ENCODE measurements at places on chromosomes 3 and 15.

- peak; percentile 17 for DNase-seq
Measured at GRCh38 chr15:99421172-99421656, 144.6 kb upstream of the MEF2A start.

DNA sequence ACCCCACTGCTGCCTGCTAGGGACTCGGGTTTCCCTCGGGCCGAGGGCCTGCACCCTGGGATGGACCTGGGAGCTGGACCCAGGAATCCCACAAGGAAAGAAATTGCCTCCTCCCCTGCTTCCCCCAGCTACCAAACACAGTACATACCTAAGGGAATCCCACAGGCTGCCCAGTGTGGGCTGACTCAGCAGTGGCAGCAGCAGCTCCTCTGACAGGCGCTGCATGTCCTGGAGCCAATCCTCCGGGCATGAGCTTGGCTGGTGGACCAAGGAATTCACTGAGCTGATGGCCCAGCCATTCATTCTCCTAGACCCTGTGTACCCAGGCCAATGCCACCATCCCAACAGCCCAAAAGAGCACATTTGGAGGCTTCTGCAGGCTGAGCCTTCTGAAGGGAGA is 9.5 kb upstream of the LTK start:
- DNase-seq: no peak

- no peak for DNase-seq
Measured at GRCh38 chr3:143928056-143928455, 43.6 kb upstream of the DIPK2A start.

- no peak for DNase-seq
Measured at GRCh38 chr3:10474275-10474646, 31.1 kb downstream of the ATP2B2 start.

GRCh38 chr15:53841651-53842050 is 82.2 kb upstream of the WDR72 start:
- no peak for DNase-seq

DNA sequence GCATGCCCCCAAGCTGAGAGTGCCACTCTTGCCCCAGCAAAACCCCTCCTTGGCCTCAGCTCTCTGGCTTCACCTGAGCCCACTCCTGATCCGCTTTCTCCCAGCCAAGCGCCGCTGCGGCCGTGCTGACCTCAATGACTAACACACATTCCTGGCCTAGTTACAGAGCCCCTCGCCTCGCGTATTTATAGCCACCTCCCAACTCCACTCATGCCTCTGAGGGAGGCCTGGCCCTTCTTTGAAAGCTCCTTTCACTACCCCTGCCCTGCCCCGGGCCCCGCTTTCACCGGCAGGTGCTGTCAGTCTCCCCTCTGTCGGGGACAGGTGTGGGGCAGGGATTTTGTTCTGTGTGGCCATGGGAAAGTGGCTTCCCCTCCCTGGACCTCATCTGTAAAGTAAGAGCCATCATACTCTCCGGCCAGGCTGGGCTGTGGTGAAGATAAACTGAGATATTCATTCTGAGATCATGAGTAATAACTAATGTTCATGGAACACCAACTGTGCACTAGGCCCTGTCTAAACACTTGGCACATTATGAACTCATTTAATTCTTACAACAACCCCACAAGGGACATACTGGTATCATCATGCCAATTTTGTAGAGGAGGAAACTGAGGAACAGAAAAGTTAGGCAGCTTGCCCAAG is 13.2 kb upstream of the ATP2B2 start:
- DNase-seq: peak; percentile 36

GRCh38 chr15:52441841-52442240 is 86.8 kb downstream of the MYO5A start:
- DNase-seq: no peak

- DNase-seq: no peak
Measured at GRCh38 chr3:15326037-15326436, 6.3 kb downstream of the SH3BP5 start.

DNA sequence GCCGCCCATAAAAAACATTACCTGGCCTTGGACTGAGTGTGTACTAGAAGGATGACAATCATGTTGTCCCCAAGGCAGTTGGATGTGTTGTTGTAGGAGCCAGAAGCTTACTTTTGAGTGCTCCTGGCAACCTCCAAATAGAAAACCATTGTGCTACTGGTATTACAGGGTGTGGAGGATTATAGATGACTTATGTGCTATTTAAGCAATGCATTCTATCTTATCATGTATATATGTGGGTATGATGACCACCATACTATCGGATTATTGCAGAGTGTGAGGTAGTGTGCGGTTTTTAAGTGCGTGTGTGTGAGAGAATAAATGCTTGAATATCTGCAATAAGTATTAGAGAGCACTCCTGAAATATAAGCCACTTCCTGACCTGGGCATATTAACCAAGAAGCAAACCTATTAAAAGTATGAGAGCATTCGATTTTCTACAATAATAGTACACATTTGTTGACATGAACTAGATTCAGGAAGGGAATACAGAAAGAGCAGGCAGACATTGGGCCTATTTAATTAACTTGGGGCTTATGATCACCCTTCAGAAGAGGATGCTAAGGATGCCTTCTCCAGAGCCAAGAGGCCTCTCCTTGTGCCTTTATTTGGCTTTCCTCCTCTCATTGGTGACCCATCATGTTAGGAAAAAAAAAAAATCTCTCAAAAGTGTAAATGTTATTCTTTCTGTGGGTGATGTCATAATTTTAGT is 11.7 kb upstream of the MBNL1 start:
- DNase-seq: no peak

DNA sequence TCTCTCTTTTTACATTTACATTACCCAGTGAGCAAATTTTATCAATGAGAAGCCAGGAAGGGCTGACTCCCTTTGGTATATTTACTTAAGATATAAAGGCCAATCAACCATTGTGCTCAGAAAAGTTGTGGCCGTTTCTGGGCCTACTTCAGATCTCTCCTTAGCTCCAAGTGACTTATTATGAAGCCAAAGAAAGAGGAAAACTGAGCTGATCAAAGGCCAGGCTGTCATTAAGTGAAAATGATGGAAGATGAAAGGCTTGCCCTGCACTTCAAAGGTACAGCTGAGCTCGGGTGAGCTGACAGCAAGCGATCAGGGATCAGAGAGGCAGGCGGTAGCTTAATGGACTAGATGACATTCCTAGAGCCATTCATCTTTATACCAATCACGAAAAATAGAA is 24.8 kb downstream of the VGLL4 start:
- DNase-seq: no peak

- no peak for DNase-seq
Measured at GRCh38 chr3:38811822-38812221, 4.2 kb downstream of the SCN10A start.

GRCh38 chr3:58672451-58672850 is 5.9 kb upstream of the FAM3D start:
- DNase-seq: no peak

DNA sequence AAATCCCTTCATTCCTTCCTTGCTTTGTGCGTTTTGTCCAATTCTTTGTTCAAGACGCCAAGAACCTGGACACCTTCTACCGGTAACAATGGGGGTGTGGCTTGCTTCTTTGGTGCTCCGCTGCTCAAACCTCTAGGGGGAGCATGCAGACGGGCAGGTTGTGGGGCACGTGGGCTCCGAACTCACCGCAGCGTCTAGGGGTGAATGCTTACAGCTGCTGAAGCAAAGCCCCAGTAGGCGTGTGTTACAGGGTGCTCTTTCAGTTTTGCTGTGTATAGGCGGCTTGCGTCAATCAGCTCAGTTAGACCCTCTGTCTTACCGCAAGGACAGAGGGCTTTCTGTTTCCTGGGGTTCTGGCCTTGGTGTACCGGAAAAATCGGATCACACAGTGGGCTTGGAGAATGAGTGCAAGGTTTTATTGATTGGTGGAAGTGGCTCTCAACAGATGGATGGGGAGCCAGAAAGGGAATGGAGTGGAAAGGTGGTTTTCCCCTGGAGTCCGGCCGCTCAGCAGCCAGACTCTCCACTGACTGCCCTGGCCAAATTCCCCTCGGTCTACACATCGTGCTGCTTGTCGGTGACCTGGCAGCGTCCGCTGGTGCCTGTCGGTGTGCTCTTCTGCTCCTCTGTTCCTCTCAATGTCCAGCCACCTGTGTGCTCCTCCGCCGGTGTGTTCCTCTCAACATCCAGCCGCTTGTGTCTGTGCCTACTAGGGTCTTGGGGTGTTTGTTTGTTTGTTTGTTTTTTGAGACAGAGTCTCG is 1.2 kb upstream of the LRRC34 start:
- no peak for DNase-seq

GRCh38 chr3:23430781-23431398 is 227.8 kb downstream of the UBE2E2 start:
- DNase-seq: no peak

DNA sequence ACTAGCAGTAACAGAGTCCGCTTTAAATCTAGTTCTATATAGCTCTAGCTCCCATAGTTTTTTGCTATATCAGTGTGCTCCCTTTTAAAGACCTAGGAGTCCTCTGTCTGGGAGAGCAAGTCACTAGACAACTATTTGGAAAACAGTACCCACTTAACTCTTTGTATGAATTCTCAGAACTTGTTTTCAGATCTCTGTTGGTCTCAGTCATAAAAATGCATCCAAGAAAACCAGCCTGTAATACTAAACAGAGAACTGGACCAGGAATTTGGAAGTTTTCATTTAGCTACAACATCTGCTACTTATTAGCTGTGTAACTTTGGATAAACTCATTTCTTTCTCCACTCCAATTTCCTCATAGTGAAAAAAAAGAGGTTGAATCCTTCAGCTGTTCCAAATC is 56.9 kb upstream of the C3orf49 start:
- DNase-seq: no peak

DNA sequence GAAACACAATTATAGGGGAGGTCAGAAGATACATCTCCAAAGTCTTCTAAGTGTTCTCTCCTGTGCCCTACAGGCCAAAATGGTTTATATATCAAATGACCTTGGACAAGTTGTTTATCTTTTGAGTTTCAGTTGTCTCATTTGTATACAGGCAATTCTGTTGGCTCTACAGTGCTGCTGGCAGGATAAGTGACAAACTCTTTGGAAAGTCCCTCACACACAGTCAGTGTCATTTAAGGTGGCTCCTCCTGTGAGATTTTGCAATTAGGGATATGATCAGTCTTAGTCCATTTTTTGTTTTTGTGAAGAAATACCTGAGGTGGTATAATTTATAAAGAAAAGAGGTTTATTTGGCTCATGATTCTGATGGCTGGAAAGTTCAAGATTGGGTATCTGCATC is 1035.8 kb upstream of the CFAP20DC start:
- DNase-seq: no peak

- no peak for DNase-seq
Measured at GRCh38 chr3:135078283-135078682, 283.2 kb downstream of the EPHB1 start.

- no peak for DNase-seq
Measured at GRCh38 chr15:83571820-83572707, 81.9 kb upstream of the ADAMTSL3 start.

- DNase-seq: no peak
Measured at GRCh38 chr3:157082305-157082982, 77.5 kb downstream of the CCNL1 start.

DNA sequence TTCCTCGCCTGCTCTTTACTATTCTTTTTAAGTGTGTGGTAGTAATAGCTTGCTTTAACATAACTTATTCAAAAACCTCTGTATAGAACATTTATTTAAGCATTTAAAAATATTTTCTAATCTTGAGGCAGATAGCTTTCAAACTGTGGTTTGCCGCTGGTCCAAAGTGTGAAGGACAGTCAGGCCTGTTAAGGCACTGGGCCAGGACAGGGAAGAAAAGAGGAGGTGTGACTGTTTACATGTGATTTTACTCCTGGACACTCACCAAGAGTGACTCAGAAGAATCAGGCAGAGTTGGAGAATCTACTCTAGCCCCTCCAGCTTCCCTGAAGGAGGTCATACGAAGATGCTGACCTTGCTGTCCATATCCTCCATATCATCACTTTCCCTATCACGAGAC is 44.7 kb downstream of the CEP152 start:
- no peak for DNase-seq

DNA sequence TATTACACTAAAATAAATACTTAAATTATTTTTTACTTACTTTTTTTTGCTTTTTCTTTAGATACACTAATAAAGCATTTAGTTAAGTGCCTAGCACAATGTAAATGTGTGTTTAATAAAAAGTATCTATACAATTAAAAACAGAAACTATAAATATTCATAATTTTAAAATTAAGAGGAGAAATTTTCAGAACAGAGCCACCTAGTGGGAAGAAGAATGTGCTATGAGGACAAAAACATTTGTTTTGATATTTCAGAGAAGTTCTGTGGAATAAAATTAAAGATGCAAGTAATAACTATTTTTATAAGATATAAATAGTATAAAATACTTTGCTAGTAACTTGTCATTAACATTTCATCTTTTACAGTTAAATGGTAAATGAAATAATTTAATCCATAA is 33.6 kb upstream of the PLSCR5 start:
- no peak for DNase-seq

GRCh38 chr15:70507772-70508371 is 255.5 kb downstream of the UACA start:
- no peak for DNase-seq

GRCh38 chr3:139979991-139980390 is 45.0 kb downstream of the CLSTN2 start:
- no peak for DNase-seq

DNA sequence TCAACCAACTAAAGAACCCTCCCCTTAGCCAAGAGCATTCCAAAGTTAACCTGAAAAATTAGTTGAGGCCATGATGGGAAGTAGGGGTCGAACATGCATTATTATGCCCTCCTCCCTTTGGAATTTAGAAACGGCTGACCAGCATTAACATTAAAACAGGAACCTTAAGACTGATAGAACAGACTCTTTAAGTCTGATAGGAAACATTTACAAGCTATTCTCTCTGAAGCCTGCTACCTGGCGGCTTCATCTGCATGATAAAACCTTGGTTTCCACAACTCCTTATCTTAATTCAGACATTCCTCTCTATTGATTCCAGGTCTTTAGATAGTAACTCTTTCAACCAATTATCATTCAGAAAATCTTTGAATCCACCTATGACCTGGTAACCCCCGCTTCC is 331.0 kb downstream of the CGGBP1 start:
- DNase-seq: no peak

DNA sequence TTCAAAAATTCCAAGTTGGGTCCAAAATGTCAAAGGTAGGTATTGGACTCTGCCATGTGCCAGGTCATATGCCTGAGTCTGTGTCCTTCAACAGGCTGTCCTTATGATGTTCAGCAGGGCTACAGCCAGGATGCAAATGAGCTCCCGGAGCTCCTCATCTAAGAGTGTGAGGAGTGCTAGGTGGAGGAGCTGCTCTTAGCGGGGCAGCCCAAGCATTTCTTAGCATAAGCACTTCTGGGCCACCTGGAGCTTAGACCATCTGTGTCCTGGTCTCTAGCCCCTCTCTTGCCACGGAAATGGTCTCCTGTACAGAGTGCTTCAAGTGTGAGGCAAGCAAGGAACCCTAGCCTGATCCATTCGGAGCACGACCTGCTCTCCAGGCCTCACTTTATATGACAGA is 64.6 kb upstream of the PRR23C start:
- DNase-seq: no peak
